ENCODE measurements at places on chromosomes 1 and 21. TPM values are rescaled to one million over a fixed set of nuclear protein-coding genes. Genes with fewer than 3 reads are reported as not detected.

The VANGL2 gene
- total RNA-seq: 0.06 TPM

The LEFTY1 gene
- total RNA-seq: not detected

The TIAM1 gene
- total RNA-seq: 28.8 TPM

The LINGO4 gene
- total RNA-seq: 0.13 TPM

The MMEL1 gene
- total RNA-seq: 0.42 TPM
